ENCODE measurements at places on chromosomes 3 and 15. TPM values are rescaled to one million over a fixed set of nuclear protein-coding genes. Genes with fewer than 3 reads are reported as not detected.

The SEMA4B gene
- total RNA-seq: 20.7 TPM

GRCh38 chr15:95286352-95286880 is 1044.1 kb upstream of the NR2F2 start:
- no peaks in the 10 kb centered on the region for H3K4me1 ChIP-seq
- DNase-seq: no peak
- no peak overlapping the region for H3K27ac ChIP-seq
- H3K27me3 ChIP-seq: no peaks in the 10 kb centered on the region
- H3K4me3 ChIP-seq: no peak overlapping the region

GRCh38 chr3:142623194-142623593 is 27.0 kb downstream of the PLS1 start:
- H3K27ac ChIP-seq: no peak overlapping the region
- no peaks in the 10 kb centered on the region for H3K4me1 ChIP-seq
- no peaks in the 10 kb centered on the region for H3K27me3 ChIP-seq
- no peak overlapping the region for H3K4me3 ChIP-seq

DNA sequence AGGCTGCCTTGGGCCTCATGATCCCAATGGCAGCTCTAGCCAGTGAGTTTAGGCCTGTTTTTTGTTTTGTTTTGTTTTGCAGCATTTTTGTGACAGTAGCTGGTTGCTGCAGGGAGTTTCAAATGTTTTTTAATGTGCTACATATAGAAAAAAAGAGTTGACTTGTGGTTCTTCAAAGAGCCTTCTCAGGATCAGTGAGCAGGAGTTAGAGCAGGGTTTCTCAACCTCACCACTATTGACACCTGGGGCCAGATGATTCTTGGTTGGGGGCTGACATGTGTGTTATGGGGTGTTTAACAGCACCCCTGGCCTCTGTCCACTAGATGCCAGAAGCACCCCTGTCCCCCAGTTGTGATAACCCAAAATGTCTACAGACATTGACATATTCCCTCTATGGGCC is 17.9 kb downstream of the APH1B start:
- no peaks in the 10 kb centered on the region for H3K36me3 ChIP-seq
- H3K27ac ChIP-seq: no peak overlapping the region
- no peaks in the 10 kb centered on the region for H3K27me3 ChIP-seq
- no peak for DNase-seq
- no peaks in the 10 kb centered on the region for H3K4me1 ChIP-seq
